ENCODE measurements at places on chromosomes 11 and 22. TPM values are rescaled to one million over a fixed set of nuclear protein-coding genes. Genes with fewer than 3 reads are reported as not detected.

MMP26 gene
- not detected for total RNA-seq

COA4 gene
- total RNA-seq, result 34.4 TPM

PATE2 gene
- total RNA-seq, result not detected

OR10A2 gene
- 0.22 TPM for total RNA-seq

KRTAP5-1 gene
- not detected for total RNA-seq

BRMS1 gene
- 21.7 TPM for total RNA-seq

FGF4 gene
- not detected for total RNA-seq

SCGB1D4 gene
- not detected for total RNA-seq

EIF3D gene
- total RNA-seq, result 272 TPM

APOC3 gene
- total RNA-seq, result not detected

LYVE1 gene
- 17.8 TPM for total RNA-seq

TUB gene
- total RNA-seq, result 80.9 TPM

PATE4 gene
- total RNA-seq, result not detected

RASD2 gene
- total RNA-seq, result 1.0 TPM

OR4A15 gene
- not detected for total RNA-seq

MUC6 gene
- not detected for total RNA-seq

ANO1 gene
- 10.4 TPM for total RNA-seq

SHISAL1 gene
- 6.3 TPM for total RNA-seq

MAJIN gene
- total RNA-seq, result not detected

SYT7 gene
- total RNA-seq, result 27.4 TPM

NRXN2 gene
- total RNA-seq, result 83.9 TPM

DDX25 gene
- 5.6 TPM for total RNA-seq

FAM227A gene
- total RNA-seq, result 23.3 TPM

ZMAT5 gene
- total RNA-seq, result 20.5 TPM

ALDH3B1 gene
- total RNA-seq, result 5.8 TPM

LSP1 gene
- 29.1 TPM for total RNA-seq

EHF gene
- 46.2 TPM for total RNA-seq

NLRP14 gene
- total RNA-seq, result 0.88 TPM

ANO3 gene
- 0.99 TPM for total RNA-seq

OR56A5 gene
- not detected for total RNA-seq

CELSR1 gene
- 12.3 TPM for total RNA-seq

SLC25A18 gene
- 0.71 TPM for total RNA-seq

THRSP gene
- 3.8 TPM for total RNA-seq

PHOX2A gene
- total RNA-seq, result not detected

UPK3A gene
- 0.49 TPM for total RNA-seq

USP2 gene
- 24.4 TPM for total RNA-seq

ANO5 gene
- total RNA-seq, result 14.8 TPM

SMC1B gene
- total RNA-seq, result 0.11 TPM

C1QTNF5 gene
- 47.1 TPM for total RNA-seq

PVALB gene
- total RNA-seq, result 3.2 TPM

C1QTNF4 gene
- total RNA-seq, result 18.5 TPM

CASP1 gene
- total RNA-seq, result 6.8 TPM

NTM gene
- total RNA-seq, result 81.8 TPM

GPR83 gene
- total RNA-seq, result 1.3 TPM

Measured in camera-type eye (tissue), 1 donor.